Renal pelvis (tissue), 12 donors: ENCODE measurements at places on chromosomes 4 and X. TPM values are rescaled to one million over a fixed set of nuclear protein-coding genes. Genes with fewer than 3 reads are reported as not detected.

DDX3X gene
- 232 TPM for polyA plus RNA-seq

- no peak for DNase-seq
These were observed 1899.4 kb downstream of the STIM2 start for GRCh38 chr4:28760003-28760402.

- DNase-seq: no peak
These were observed 20.1 kb downstream of the ARHGEF9 start for GRCh38 chrX:63764946-63765345.

- DNase-seq: no peak
These were observed 178.3 kb downstream of the RASL11B start for GRCh38 chr4:53040459-53040815.

GRCh38 chrX:41332408-41333002 is 1.5 kb upstream of the DDX3X start:
- DNase-seq: peak; percentile 30

CITED1 gene
- polyA plus RNA-seq: 13.3 TPM

GRCh38 chr4:4585012-4585670 is 43.3 kb upstream of the STX18 start:
- DNase-seq: no peak

- no peak for DNase-seq
These were observed 300.1 kb upstream of the SLC7A11 start for GRCh38 chr4:138542191-138542776.

GRCh38 chr4:64062991-64063390 is 346.3 kb downstream of the TECRL start:
- no peak for DNase-seq

DNA sequence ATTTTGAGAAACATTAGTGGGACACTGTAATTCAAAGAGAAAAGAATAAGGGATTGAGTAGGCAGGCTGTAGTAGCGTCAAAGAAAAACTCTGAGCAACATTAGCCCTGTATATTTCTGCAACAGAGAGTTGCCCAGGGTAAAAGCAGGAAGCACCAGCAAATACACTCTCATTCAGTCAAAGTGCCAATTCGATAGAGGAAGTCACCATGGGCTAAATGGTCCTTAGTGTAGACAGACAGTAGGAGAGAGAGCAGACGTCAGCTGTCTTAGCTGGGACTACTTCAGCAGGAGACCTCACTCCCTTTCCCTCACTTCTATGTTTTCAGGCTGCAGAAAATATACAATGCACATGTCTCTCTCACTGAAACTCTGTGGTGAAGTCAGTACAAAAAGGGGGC is 2073.8 kb upstream of the TENM3 start:
- no peak for DNase-seq

DNA sequence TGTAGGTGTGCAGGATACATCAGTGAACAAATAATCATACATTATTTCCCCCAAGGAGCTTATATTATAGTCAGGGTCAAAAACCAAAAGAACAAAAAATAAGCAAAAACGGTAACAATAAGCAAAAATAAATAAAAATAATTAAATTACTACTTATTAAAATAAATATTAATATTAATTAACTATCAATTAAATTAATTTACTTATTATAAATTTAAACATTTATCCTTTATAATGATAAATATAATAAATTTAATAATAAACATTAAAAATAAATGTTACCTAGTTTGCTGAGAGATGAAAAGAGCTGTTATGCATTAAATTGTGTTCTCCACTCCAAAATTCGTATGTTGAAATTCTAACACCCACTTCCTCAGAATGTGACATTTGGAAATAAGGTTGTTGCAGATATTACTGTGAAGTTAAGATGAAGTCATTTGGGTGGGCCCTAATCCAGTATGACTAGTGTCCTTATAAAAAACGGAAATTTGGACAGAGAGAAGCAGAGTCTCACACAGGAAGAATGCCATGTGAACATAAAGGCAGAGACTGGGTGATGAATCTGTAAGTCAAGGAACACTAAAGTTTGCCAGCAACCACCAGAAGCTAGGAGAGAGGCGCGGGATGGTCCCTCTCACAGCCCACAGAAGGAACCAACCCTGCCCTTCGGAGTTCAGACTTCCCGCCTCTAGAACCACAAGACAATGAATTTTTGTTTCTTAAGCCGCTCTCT is 67.2 kb upstream of the IBSP start:
- DNase-seq: no peak

CT55 gene
- polyA plus RNA-seq: 0.21 TPM

HSFX4 gene
- not detected for polyA plus RNA-seq

DNA sequence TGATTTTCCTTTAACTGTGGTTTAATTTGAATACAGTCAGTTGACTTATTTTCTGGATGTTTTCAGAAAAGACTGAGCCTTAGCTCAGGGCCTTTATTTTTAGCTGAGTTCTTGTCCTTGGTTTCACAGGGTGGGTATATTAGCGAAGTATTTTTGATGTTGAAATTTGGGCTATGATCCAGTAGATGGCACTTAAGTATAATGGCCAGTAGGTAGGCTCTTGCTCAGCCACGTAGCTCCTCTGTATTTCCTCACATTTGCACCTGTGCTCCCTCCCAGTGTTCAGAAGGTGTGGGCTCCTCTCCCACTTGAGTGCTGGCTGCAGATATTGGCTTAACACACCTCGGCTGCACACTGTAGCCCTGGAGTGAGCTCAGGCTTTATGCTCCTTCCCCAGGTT is 549.9 kb upstream of the AMOT start:
- no peak for DNase-seq

DNA sequence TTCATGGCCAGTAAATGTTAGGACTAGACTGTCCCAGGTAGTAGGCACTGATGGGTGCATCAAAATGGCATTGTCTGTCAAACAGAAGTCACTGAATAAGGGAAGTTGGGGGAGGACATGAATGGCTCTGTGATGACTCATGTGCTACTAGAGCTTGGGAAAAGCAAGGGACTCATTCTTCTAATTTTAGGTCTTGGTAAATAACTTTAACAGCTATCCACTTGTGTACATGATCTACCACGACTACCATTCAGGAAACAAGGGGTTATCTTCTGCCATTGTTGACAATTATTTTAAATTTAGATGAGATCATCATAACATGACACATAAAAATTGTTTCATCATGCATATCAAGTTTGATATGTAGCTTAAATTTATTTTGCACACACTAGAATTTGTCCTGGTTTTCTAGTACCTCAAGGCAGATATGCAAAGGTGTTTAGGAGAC is 6.3 kb downstream of the AREG start:
- no peak for DNase-seq

GRCh38 chr4:33996075-33996718 is 2248.1 kb downstream of the ARAP2 start:
- DNase-seq: no peak

- peak; percentile 10 for DNase-seq
These were observed 253.0 kb downstream of the COX7B2 start for GRCh38 chr4:46656071-46656470.

DNA sequence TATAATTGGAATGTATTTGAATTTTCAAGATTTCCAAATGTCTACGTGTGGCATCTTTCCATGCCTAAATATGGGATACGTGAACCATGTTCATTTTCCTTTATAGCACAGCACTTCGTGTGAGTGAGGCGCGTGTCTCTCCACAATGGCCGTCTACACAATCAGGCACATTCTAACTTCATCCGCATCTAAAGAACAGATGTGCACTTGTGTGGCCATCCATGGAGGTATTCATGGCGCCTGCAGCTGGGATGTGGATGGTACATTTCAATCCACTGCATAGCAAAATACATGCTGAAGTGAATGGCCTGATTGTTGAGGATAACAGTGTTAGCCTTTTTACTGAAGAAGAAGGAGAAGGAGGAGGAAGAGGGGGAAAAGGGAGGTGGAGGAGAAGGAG is 34.5 kb upstream of the TRIM2 start:
- no peak for DNase-seq

- DNase-seq: no peak
These were observed 810.7 kb upstream of the AMOT start for GRCh38 chrX:113651306-113651705.
